ENCODE measurements at places on chromosomes 4 and X. TPM values are rescaled to one million over a fixed set of nuclear protein-coding genes. Genes with fewer than 3 reads are reported as not detected.

CENPVL2 gene
- total RNA-seq: not detected

GCNA gene
- total RNA-seq: 1.4 TPM

TMPRSS11A gene
- total RNA-seq: not detected

RNF212 gene
- 1.0 TPM for total RNA-seq

TKTL2 gene
- total RNA-seq: not detected

PSAPL1 gene
- total RNA-seq: not detected

MAGEA11 gene
- not detected for total RNA-seq

PDS5A gene
- 30.0 TPM for total RNA-seq

SPP1 gene
- 38.8 TPM for total RNA-seq
